ENCODE measurements at places on chromosomes 2 and 18. TPM values are rescaled to one million over a fixed set of nuclear protein-coding genes. Genes with fewer than 3 reads are reported as not detected.
A peak's percentile ranks its signal among the peaks of the same experiment; 100 is the strongest.

Gene ABCB11
- not detected for total RNA-seq

Gene CERS6
- total RNA-seq: 12.2 TPM

Gene KCNJ13
- not detected for total RNA-seq

DNA sequence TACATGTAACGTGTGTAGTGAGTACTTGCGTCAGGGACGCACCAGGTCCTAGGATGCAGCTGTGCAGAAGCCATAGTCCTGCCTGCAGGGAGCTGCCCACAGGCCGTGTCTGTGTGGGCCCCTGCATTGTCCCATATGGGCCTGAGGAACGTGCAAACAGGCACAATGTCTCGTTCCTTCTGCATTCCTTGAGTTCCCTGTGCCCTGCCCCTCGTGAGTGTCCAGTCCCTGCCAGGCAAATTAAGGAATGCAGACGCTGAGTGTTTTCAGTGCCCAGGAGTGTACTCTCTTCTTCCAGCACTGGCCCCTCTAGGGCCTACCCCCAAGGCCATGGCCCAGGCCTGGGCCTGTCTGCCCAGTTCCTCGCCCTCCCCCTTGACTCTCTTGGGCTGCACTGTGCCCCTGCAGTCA lies 61.8 kb downstream of the FAM168B start:
- H3K27me3 ChIP-seq: peaks cover 46% of the 10 kb centered on the region
- no peaks in the 10 kb centered on the region for H3K36me3 ChIP-seq
- no peak overlapping the region for H3K27ac ChIP-seq
- no peak for DNase-seq
- H3K4me1 ChIP-seq: peaks cover 1% of the 10 kb centered on the region
- no peak overlapping the region for H3K4me3 ChIP-seq

DNA sequence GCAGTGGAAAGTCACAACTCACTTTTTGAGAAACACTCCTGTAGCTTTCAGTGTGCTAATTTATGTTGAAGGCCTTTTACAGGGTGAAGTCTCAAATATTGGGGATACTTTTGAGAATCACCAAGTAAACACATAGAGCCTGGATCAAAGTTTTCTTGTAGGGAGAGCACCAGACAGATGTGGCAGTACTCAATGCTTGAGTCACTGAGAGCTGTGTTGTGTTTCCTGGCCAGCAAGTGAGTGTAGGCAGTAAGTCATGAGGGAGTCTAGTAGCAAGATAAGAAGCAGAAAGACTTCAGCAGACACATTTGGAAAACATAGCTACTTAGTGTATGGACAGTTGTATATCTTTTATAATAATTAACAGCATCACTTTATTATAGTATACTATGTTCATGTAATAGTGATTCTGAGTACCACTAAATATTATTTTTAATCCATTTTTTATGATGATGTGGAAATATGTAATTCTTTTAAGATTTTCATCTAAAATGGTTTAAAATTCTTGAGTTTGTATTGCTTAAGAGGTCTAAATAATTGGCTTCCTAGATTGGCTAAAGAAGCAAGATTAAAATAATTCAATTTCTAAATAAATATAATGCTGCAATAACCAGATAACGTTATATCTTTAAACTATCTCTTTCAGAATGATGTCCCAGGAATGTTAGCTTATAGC lies 12.8 kb downstream of the PSMD1 start:
- no peaks in the 10 kb centered on the region for H3K27me3 ChIP-seq
- H3K4me3 ChIP-seq: no peak overlapping the region

DNA sequence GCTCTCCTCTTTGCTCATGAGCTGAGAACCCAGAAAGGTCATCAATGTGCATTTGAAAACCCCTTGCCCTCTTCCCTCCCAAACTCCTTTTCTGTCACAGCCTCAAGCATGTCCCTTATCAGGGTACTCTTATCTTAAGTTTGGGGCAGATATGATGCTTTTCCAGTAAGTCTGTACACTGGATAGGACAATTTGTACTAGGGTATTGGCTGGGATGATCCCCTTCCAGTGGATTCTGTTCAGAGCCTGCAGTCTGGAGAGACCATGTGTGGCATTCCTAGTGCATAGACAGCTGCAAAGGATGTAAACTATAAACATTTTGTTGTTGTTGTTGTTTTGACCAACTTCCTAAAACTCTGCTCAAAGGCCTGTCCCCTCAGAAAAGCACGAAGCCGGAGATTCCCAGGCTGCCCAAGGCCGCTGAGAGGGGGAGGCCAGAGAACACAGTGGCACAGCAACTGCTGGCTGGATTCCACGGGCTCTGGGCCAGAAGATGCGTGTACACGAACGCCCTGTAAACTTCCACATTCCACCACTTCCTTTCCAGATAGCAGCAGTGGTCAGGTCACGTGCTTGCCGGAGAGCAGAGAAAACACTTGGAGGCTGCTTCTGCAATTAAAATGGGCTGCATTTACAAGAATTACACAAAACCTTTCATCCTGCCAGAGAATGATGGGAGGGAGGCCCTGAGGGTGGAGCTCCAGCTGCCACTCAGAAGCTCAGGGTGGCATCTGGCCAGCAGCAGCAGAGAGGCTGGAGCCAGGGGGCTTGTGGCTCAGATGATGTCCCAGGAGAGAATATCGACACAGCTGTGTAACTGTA lies 42.1 kb downstream of the BMP10 start:
- peak overlapping the region; percentile 81 for H3K4me3 ChIP-seq
- peak overlapping the region; percentile 85 for H3K27ac ChIP-seq
- no peaks in the 10 kb centered on the region for H3K27me3 ChIP-seq

DNA sequence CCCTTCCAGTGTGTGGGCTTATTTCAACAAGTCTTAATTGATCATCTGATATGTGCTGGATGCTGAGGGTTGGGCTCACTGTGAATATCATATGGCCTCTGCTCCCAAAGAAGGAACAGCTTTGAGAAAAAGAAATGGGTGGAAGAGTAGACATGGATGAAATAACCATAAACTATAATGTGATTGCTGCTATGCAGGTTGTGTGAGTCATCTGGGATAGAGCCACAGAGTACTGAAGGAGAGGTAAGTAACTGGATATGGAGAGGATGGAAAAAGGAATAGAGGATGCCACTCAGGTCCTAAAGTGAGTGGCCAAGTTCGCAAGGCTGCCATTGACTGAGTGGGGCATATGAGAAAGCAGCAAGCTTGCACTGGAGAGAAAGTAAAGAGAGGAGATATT lies 8.7 kb upstream of the DSG2 start:
- no peak for DNase-seq
- no peak overlapping the region for H3K4me3 ChIP-seq
- peaks cover 9% of the 10 kb centered on the region for H3K27me3 ChIP-seq
- no peak overlapping the region for H3K27ac ChIP-seq
- H3K4me1 ChIP-seq: no peaks in the 10 kb centered on the region

- H3K27ac ChIP-seq: no peak overlapping the region
- H3K36me3 ChIP-seq: no peaks in the 10 kb centered on the region
- H3K4me3 ChIP-seq: no peak overlapping the region
- no peaks in the 10 kb centered on the region for H3K4me1 ChIP-seq
- no peak for DNase-seq
- H3K27me3 ChIP-seq: peaks cover 14% of the 10 kb centered on the region
Measured at GRCh38 chr2:237280229-237280628, 133.7 kb downstream of the COL6A3 start.

DNA sequence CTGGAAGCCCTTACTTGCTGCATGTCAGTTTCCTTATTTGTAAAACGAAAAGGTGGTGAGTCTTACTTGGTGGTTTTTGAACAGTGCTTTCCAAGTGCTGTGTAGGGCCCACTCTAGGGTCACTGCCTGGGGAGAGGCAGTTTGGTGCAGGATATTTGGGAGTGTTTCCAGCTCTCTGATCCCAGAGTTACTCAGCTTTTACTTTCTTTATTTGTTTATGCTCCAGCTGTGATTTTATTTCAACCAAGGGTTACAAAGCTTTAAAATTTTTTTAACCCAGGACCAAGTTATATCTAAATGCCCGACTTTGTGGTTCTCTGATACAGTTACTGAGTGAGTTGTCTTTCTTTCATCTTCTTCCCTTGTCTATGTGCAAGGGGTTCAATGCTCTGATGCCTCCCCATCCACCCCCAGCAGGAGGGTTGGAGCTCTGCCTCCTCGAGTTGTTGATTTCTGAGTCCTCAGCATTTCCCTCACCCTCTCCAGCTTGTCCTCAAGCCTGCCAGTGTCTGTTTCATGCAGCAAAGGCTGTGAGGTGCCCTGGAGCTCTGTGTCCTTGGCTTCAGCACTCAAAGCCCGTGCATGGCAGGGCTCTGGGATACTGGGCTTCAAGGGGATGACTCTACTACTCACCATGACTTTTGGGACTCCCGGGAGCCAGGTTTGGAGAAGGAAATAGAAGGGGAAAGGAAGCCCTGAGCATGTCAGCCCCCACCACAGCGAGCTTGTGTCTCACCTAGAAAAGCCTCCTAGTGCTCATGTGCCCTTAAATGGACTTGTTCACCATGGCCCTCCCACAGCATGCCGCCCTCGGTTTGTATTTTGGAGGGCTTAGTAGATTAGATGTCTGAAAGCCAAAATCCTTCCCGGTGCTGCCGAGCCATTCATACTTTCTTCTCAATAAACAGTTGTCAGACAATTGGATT lies 236.8 kb downstream of the SETBP1 start:
- no peaks in the 10 kb centered on the region for H3K4me1 ChIP-seq
- no peak for DNase-seq
- peaks cover 6% of the 10 kb centered on the region for H3K27me3 ChIP-seq

DNA sequence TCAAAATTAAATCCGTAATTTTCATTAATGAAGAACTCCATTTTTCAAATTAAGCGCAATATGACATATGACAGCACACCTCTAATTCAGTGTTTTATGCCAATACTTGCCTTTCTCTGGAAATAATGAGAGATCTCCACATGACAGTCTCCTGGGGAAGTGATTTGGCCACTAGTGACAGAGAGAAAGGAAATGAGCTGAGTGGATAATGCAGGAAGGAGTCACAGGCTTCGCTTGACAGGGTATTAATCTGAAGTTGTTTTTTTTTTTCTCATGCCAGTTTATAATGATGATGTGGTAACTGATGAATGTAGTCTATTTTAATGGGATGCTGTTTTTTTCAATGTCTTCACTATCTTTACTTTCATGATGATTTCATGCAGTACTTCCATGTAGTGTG lies 1079.4 kb upstream of the GYPC start:
- no peaks in the 10 kb centered on the region for H3K4me1 ChIP-seq
- no peak overlapping the region for H3K4me3 ChIP-seq
- DNase-seq: no peak
- no peaks in the 10 kb centered on the region for H3K27me3 ChIP-seq
- no peak overlapping the region for H3K27ac ChIP-seq
- H3K36me3 ChIP-seq: no peaks in the 10 kb centered on the region
